ENCODE measurements at places on chromosomes 1 and 21.

- DNase-seq = no peak
Observed at GRCh38 chr21:24938573-24938972, 668.7 kb downstream of the MRPL39 start.

DNA sequence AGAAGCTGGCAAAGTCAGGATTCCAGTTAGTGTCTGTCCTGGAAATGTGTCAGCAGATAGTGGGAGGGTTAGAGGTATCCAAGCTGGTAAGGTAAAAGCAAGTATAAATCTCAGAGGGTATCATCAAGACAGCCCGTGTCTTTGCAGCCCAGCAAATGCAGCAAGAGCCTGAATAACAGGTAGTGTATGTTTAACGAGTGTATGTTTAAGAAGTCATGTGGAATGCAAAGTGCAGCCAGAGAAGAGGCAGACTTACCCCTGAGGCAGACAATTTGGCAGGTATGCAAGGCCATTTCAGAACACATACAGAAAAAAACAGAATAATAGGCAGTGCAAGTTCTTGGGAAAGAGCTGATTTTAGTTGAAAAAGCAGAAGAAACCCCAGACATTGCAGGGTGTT lies 411.0 kb upstream of the NEGR1 start:
- no peak for DNase-seq

DNA sequence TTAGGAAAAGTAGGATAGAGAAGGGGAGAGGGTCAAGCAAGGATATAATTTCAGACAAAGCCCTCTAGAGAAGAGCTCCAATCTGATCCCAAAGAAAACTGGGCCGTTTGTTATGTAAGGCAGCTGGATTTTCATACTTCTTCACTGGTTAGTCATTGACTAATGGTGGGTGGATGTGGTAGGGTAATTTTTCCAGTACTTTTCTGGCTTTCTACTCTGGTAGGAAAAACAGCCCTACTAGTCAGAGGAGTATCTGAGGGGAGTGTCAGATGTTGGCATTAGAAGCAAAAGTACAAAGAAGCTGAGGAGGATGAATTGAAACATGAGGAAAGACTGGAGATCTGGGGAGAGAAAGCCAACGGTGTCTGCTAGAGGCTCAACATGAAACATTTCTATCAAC lies 145.3 kb downstream of the TNFSF18 start:
- no peak for DNase-seq

DNA sequence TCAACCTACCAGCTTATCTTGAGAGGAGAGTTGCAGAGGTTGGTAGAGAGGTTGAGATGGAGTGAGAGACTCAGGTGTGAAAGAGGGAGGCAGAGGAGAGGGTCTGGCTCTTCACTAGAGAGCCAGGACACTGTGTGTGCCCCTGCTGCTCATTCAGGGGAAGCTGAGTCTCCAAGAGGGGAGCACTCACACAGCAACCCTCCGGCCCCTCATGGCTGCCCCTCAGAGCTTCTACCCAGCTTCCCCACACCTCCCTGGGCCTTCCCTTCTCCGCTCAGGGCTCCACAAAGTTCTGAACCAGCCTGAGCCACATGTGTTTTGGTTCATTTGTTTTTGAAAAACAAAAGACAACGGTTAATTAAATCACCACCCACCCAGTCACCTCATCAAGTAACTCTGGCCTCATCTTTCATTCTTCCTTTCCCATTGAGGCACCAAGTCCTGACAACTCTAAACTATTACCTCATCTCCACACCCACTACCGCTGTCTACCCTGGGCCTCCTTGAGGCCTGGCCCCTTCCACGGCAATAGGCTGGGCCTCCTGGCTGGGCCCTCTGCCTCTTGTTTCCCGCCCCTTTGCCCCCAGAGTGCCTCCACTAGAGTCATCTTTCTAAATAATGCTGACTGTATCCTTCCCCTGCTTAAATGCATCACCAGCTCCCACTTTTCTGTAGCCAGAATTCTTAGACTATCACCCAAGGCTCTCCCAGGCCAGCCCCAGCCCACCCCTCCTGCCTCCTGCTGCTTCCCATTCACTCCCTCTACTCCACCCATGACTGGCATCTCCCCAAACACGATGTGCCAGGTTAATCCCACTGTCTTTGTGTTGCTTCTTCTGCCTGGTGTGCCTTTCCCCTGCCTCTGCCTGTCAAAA lies 33.0 kb downstream of the TNNT2 start:
- no peak for DNase-seq

- no peak for DNase-seq
Observed at GRCh38 chr1:203272633-203273205, 32.6 kb upstream of the BTG2 start.

GRCh38 chr1:83742446-83742845 lies 256.5 kb downstream of the TTLL7 start:
- no peak for DNase-seq

DNA sequence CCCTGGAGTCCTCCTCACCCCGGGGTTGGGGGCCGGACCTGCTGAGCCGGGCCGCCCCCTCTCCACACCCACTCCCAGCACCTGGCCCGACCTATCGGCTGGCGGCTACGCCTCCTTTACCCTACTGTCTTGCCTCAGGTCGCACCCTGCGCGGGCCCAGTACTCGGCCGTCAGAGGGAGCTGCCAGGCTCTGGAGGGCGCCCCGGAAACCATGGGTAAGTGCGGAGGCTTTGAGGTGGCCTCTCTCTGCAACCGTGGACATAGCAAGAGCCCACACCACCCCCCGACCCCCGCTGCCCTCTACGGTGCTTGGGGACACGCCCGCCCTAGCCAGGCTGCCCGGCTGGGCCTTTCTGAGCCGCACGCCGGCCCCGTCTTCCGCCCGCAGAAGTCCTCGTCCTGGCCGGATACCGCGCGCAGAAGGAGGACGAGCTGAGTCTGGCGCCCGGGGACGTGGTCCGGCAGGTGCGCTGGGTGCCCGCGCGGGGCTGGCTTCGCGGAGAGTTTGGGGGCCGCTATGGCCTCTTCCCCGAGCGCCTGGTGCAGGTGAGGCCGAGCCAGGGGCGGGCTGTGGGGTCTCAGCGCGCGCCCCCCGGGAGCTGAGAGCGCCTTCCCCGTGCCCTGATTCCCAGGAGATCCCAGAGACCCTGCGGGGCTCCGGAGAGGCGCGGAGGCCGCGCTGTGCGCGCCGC lies at the start of gene SH3D21:
Gene SH3D21, plus strand, starts transcription at position 159 of the 692 bp plus-strand sequence. Its CDS starts 53 bp downstream, at position 212.
- DNase-seq = peak; percentile 36

GRCh38 chr1:208759255-208759654 lies 515.1 kb upstream of the PLXNA2 start:
- no peak for DNase-seq

- DNase-seq = no peak
Observed at GRCh38 chr1:234724516-234725176, 114.7 kb upstream of the IRF2BP2 start.

GRCh38 chr21:28068455-28069358 lies 924.0 kb downstream of the LTN1 start:
- DNase-seq = no peak

DNA sequence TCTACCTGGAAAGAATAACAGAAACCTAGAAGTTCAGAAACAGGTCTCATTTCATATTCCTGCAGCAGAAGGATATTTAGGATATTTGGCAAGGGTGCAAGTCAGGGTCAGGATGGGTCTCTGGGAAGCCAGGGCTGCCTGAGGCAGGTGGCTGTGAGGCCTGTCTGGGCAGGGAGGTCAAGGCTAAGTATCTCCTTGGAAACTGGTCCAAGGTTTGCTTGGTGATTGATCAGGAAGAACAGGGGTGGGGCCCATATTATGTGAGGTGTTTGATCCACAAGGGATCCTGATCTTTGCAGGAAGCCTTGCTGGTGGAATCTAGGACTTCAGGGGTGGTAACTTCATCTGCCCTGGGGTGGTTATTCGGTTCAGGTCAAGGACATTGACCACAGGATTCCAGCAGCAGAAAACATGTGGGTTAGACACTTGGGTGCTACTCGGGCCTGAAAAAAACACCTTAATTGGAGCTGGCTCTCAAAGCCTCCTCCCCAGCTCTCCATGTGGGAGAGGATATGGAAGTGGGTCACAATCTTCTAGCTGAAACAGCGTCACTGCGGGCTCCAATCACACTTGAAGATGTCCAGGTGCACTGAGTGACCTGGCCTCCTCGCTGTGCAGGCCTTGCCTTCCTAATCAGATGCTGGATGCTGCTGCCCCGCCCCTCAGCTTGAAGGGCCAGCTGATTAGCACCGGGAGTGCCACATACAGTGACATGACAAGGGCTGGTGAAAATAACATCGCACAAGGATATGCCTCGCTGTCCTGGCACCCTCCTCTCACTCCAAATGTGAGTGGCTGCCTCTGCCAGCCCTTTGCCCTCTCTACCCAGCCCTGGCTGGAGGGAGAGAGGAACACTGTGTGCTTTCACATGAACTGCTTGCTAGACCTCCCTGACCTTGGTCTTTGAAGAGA lies 8.7 kb downstream of the CTNNBIP1 start:
- DNase-seq = no peak

All from activated gamma-delta T cell treated with Interleukin-2 at 50 U/mL for 16 hours (primary cell).